Smooth muscle cell of the coronary artery (primary cell): ENCODE measurements at places on chromosomes 6 and 20. TPM values are rescaled to one million over a fixed set of nuclear protein-coding genes. Genes with fewer than 3 reads are reported as not detected.

NTSR1 gene
- under 0.01 and 0.12 TPM in 2 replicates for total RNA-seq

SLA2 gene
- total RNA-seq, result not detected in 2 replicates

POU5F1 gene
- not detected in 2 replicates for total RNA-seq

GSTA3 gene
- total RNA-seq, result not detected in 2 replicates

PPIL4 gene
- total RNA-seq, result 13.9 and 24.8 TPM in 2 replicates

EIF6 gene
- total RNA-seq, result 108 and 184 TPM in 2 replicates

ARFGAP1 gene
- 52.7 and 84.5 TPM in 2 replicates for total RNA-seq

ZSCAN23 gene
- 0.94 and 2.4 TPM in 2 replicates for total RNA-seq

C6orf52 gene
- 0.38 TPM in 1 of 2 replicates, not detected in the other for total RNA-seq

PAX1 gene
- total RNA-seq, result not detected in 2 replicates

SERAC1 gene
- 8.5 and 10.4 TPM in 2 replicates for total RNA-seq

HLA-DQB1 gene
- total RNA-seq, result not detected in 2 replicates

RTN4IP1 gene
- 2.6 and 5.9 TPM in 2 replicates for total RNA-seq

ZNF76 gene
- 11.7 and 17.4 TPM in 2 replicates for total RNA-seq

MEI4 gene
- total RNA-seq, result not detected in 2 replicates

RSPH9 gene
- total RNA-seq, result 0.45 and 0.94 TPM in 2 replicates

MUC21 gene
- total RNA-seq, result not detected in 2 replicates

OR2J3 gene
- not detected in 2 replicates for total RNA-seq

FRMD1 gene
- not detected in 2 replicates for total RNA-seq

FLRT3 gene
- total RNA-seq, result 1.1 and 2.6 TPM in 2 replicates

MYB gene
- total RNA-seq, result 3.8 TPM in 1 of 2 replicates, not detected in the other

PGC gene
- total RNA-seq, result not detected in 2 replicates

WFDC5 gene
- total RNA-seq, result not detected in 2 replicates

PAK5 gene
- not detected in 2 replicates for total RNA-seq

NECAB3 gene
- total RNA-seq, result 19.1 and 24.5 TPM in 2 replicates

CCDC170 gene
- 0.23 and 0.82 TPM in 2 replicates for total RNA-seq

TAPBP gene
- 24.9 and 45.6 TPM in 2 replicates for total RNA-seq

EFHC1 gene
- 21.0 and 25.2 TPM in 2 replicates for total RNA-seq

ETV7 gene
- 0.75 and 2.8 TPM in 2 replicates for total RNA-seq

EPB41L1 gene
- total RNA-seq, result 9.8 and 14.1 TPM in 2 replicates

TBX18 gene
- total RNA-seq, result 44.2 and 46.7 TPM in 2 replicates

TRIM10 gene
- total RNA-seq, result not detected in 2 replicates

SPATS1 gene
- not detected in 2 replicates for total RNA-seq

CHRNA4 gene
- not detected in 2 replicates for total RNA-seq

SYNGAP1 gene
- 1.7 and 3.2 TPM in 2 replicates for total RNA-seq

ADGRG6 gene
- 0.75 and 1.3 TPM in 2 replicates for total RNA-seq

DYNLT2 gene
- total RNA-seq, result 0.45 and 0.47 TPM in 2 replicates

GNAS-AS1 gene
- total RNA-seq, result 0.35 and 1.1 TPM in 2 replicates

TOMM34 gene
- total RNA-seq, result 5.7 and 18.4 TPM in 2 replicates

CST1 gene
- total RNA-seq, result 49.8 TPM in 1 of 2 replicates, not detected in the other

EDN1 gene
- total RNA-seq, result 2.3 and 312 TPM in 2 replicates

DEFB132 gene
- not detected in 2 replicates for total RNA-seq

COL9A1 gene
- total RNA-seq, result not detected in 2 replicates

RBPJL gene
- total RNA-seq, result not detected in 2 replicates

SAMD3 gene
- total RNA-seq, result 8.5 and 19.0 TPM in 2 replicates

BTN1A1 gene
- not detected in 2 replicates for total RNA-seq

MED20 gene
- 16.7 and 28.3 TPM in 2 replicates for total RNA-seq
